ENCODE measurements at places on chromosomes 1 and 21.

DNA sequence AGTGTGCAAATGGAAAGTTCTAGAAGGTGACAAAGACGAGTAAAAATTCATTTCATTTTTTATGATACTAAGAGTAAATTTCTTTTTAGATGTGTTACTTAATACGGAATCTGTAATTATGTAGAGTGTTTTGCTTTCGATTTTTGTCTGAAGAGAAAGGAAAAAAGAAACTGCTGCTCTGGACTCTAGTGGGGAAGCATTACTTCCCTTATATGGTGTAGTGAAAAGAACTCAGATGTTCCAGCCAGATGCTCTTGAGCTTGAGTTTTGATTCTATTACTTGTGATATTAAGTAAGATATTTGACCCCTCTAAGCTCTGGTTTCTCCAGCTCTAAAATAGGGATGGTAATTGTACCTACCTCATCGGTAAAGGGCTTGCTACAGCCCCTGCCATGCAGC lies 12.2 kb upstream of the GPR161 start:
- no peak for DNase-seq

DNA sequence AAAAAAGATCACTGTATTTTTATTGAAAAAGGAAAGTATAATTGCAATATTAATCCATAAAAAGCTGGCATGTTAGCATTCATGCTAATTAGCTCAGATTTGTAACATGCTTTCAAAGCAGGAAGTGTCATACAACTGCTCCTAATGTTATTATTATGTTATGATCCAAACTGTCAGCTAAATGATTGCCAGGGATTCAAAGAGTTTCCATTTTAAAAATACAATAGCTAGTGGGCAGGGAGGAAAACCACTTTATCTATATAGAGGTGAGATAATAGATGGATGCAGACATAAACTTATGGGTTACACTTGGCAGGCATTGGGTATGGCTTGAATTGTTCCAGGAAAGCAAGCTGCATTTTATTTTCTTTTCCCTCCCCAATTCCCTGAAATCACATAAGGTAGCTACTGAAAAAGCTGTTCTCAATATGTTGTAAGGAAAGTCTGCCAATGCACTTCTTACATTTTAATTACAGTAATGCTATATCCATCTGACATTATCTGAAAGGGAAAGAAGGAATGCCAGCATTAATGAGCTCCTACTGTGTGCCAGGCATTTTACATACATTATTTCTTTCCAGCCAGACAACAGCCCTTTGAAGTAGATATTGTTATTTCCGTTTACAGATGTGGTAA lies 9.8 kb upstream of the MYSM1 start:
- DNase-seq: no peak

DNA sequence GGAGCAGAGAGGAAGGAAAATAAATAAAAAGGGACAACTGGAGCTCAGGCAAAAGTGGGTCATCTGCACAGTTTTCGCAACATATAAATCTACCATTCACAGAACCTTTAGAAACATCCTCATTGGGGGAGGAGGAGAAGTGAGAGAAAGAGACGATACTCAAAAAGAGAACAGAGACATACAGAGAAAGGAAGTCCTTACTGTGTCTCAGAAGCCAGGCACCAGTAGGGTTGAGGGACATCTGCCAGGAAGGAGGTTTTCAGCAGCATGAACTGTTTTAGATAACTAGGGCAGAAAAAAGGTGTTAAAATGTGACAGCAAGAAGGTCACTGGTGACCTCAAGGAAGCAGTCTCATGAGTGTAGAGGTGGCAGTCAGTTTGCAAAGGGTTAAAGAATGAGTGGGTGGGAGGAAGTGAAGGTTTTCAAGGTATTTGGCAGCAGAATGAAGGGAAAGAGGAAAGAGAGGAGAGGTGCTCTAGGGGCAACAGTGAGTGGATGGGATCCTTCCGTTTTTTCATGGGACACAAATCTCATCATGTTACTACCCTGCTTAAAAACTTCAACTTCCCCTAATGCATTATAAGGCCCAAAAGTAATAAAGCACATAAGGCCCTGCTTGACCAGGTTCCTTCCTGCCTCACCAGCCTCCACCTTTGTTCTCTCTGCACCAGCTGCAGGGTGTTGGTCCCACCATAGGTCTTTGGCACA lies 9.5 kb downstream of the JAK1 start:
- DNase-seq: no peak

DNA sequence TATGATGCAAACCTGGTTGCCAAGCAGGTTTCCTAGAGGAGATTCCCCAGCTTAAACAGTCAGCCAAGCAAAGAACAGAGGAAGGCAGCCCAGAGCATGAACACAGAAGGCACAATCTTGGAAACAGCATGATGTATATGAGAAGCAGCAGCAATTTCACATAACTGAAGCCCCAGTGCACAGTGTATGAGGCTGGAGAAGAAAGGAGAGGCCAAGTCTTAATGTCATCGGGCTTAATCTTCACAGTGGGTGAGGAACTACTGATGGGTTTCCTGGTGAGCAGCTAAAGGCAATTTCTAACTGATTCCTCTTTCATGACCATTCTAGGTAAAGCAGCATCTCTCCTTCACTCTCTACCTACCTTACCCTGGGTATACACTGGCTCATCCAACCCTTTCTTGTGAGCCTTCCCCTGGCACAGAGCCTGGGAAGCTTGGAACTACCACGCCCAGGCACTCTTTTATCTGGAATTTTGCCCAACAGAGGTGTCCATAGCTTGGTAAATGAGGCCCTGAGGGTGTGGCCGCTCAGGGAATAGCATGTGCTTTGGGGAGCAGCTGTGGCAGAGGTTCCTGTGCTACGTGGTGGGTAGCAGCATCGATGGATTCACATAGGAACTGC lies 22.0 kb downstream of the FYB2 start:
- no peak for DNase-seq

DNA sequence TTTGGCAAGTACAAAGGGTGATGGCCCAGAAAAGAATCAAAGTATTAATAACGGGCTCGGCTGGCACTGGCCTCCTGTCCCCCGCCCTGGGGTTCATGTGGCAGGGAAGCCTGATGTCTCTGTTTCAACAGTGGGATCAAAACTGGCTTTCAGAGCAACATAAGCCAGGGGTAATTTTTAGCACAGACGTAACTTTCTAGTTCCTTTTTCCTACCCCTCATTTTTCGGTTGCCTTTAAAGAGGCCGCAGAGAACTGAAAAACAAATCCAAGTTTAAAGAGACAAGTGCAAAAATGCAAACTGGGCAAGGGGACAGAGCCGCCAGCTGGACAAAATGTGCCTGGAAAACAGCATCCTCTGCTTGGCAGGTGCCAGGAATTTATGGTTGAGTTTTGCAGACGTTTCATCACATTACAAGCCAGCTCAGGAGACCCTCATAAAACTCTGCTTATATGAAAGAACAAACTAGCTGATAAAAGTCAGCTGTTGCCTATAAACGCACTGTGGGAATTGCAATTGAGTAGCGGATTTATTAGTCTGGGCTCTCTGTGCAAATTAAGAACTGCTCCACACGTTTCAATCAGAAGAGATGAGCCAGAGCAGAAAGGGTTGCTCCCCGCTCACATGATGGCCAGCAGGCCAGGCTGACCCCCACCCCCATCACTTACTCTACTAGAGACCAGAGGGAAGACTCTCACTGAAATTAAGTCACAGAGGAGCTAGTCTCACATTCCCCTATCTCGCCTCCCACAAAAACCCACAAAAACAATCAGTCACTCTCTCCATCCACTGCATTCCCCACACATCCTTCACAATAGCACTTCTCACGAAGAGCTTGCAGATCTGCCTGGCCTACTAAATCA lies 15.8 kb upstream of the CDCA8 start:
- no peak for DNase-seq

DNA sequence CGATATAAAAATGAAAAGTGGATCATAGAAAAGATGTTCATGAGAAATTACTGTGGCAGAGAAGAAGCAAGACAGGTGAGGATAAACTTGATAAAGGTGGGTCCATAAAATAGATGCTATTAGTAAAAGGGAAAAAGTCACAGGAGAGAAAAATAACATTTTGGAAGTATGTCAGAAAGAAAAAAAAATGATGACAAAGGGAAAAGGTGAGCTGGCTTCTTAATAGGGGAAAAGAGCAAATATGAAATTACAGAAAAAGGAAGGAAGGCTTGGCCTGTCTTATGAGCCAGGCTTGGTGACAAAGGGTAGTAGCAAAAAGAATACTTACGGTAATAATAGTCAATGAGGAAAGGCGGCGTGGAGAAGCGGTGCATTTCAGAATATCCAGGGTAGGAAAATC lies 386.1 kb downstream of the RWDD3 start:
- DNase-seq: no peak

- DNase-seq: no peak
Measured at GRCh38 chr1:17027900-17028299, 16.2 kb upstream of the ATP13A2 start.

DNA sequence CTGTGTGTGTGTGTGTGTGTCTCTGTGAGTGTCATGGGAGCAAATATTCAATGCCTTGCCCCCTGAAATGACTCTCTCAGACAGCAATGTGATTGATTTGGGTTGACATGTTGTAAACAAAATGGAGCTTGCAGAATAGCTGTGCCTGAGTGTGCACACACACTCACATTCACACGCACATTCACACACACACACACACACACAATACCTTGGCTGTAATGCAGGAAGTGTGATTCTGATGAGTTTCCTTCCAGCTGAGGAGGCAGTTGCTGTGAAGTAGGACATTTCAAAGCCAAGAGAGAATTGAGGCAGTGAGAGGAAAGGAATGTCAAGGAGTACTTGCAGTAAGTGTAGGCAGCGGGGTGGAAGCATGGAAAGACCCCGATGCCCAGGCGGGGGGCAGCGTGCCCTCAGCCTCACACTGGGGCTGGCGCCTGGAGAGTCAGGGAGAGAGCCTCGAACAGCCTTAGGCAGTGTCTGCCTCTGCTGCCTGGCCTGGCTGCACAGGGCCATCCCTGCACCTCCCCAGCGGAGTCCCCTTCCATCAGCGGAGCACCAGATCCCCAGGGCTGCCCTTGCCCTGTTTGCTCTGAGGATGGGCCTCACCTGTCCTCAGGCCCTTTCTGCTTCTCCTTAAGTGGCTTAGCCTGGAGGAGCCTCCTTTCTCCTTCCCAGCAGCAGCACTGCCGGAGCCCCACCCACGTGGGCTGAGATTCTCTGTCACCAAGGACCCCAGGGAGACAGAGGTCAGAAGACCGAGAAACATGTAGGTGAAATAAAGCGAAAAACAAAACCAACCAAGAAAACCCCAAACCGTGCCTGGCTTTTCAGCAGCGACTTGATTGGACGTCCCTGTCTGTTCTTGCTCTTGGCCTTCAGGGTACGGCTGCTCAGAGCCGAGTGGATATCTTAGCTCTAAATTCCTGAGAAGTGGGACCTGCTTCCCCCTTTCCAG lies 9.2 kb downstream of the VASH2 start:
- no peak for DNase-seq

DNA sequence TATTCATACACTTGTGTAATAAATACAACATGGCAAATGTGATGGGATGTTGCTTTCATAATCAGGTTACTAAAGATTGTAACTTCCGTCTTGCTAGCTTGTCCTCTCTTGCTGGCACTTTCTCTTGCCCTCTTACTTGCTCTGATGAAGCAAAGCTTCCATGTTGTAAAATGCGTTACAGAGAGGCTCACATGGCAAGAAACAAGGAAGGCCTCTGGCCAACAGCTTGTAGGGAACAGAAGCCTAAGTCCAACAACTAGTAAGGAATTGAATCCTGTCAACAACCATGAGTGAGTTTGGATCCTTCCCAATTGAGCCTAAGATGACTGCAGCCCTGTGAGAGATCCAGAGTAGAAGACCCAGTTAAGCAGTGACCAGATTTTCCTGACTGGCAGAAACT lies 15.4 kb downstream of the TMED5 start:
- DNase-seq: no peak

GRCh38 chr21:46005081-46005480 lies 23.5 kb downstream of the COL6A1 start:
- DNase-seq: no peak

GRCh38 chr1:101567582-101568189 lies 330.9 kb downstream of the S1PR1 start:
- peak; percentile 24 for DNase-seq

GRCh38 chr1:235823684-235824083 lies 43.0 kb downstream of the LYST start:
- DNase-seq: no peak

Data from stimulated activated CD4-positive, alpha-beta T cell treated with anti-CD3 and anti-CD28 coated beads, Interleukin-1b, Interleukin-23, amount 100 ng/mL, for 4 hours (primary cell).